ENCODE measurements at places on chromosomes 3 and 15.

GRCh38 chr3:111080413-111080812 is 8.8 kb downstream of the NECTIN3 start:
- DNase-seq: peak; percentile 38

GRCh38 chr15:80386151-80386550 is 18.0 kb upstream of the ARNT2 start:
- DNase-seq: no peak

GRCh38 chr3:179563271-179563783 is 601 bp downstream of the ACTL6A start:
- peak; percentile 67 for DNase-seq

- no peak for DNase-seq
These were observed 245.1 kb downstream of the ZNF385D start for GRCh38 chr3:21505711-21506460.

DNA sequence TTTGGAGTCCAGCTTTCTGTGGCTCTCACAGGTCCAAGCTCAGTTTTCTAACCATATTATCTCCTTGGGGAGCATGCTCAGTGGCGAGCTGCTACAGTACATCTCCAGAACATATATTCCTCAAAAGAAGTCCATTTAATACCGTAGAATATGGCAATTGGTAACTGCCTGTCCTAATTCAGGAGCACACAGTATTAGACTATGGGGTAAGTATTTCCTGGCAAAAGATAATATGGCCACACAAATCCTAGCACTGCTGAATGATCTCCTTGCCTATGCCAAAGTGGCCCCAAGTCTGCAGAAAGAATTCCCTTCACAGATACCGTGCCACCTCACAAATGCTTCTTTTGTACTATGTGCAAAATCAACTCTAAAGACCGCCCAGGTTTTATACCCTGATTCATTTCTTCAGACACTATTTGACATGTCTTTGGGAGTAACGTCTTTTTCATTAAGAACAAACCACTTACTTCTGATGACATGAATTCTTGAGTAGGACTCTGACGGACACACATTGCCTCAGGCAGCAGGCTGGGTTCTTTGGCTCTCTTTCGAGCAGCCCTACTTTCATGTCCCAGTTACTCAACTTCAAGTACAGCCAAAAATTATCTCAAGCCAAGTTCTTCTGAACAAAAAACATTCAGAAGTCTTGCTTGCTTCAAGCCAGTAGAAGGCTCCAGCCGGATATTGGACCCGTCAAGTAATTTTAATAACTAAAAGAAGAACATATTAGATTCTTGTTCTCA is 368.3 kb upstream of the DCBLD2 start:
- no peak for DNase-seq

- no peak for DNase-seq
These were observed 11.7 kb upstream of the LYZL4 start for GRCh38 chr3:42421818-42422796.

GRCh38 chr3:61828880-61829721 is 267.7 kb downstream of the PTPRG start:
- DNase-seq: no peak

GRCh38 chr15:94164971-94165370 is 66.4 kb upstream of the MCTP2 start:
- DNase-seq: no peak

DNA sequence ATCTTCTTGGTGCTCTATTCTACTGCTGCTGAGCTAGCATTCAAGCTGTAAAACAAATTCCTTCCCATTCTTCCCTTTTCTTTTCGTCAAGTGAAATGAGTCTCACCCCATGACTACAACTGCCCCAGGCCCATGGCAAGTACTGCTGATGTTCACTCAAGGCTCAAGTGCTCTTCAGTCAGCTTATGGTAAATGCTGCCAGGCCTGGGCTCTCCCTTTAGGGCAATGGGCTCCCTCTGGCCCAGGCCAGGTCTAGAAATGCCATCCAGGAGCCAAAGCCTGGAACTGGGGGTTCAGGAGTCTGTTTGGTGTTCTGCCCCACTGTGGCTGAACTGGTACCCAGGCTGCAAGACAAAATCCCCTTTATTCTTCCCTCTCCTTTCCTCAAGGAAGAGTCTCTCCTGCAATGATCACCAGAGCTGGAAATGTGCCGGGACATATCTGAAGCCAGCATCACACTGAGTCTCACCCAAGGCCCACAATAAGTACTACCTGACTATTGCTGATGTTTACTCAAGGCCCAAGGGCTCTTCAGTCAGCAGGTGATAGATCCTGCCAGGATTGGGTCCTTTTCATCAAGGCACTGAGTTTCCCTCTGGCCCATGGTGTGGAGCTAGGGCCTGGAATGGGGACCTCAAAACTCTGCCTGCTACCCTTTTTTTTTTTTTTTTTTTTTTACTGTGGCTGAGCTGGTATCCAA is 205.0 kb upstream of the STAC start:
- DNase-seq: no peak

DNA sequence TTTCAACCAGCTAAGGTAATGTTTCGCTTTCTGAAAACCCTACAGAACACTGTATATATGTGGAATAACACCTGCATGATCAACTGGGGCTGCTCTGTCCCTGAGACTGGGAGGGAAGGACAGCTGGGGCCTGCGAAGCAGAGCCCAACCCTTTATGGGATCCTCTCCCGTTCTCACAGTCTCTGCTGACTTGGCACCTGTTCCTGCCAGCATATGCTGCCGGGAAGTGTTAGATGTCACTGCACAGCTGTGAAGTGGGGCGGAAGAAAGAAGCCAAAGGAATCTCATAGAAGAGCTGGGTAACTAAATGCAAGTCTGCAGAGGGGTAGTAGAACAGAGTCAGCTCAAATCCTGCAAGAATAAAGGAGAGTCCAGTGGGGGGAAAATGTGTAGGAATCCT is 29.6 kb downstream of the LRRC3B start:
- no peak for DNase-seq

DNA sequence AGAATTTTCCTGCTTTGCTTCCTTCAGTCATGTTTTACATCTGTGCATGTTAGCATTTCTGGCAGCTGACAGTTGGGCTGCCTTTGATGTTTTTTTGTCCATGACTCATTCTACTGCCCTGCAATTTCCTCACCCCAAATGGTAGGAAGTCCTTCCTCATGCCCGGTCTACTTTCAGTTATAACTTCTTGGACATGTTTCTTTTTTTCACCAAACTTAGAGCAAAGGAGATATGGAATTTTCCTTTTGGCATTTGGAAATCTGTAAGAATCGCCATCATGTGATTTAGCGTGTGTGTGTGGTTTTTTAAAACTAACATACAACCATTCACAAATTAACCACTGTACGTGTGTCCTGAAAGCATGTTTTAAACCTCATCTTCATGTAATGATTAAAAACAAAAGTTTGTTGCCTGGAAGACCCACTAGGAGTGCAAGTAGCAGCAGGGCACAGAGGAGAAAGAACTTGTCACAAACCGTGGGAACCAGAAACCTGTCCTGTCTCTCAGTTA is 430.7 kb upstream of the CFAP20DC start:
- peak; percentile 17 for DNase-seq

GRCh38 chr3:144129536-144130214 is 158.1 kb downstream of the DIPK2A start:
- no peak for DNase-seq
